ENCODE measurements at places on chromosomes 11 and 22. TPM values are rescaled to one million over a fixed set of nuclear protein-coding genes. Genes with fewer than 3 reads are reported as not detected.

GRCh38 chr11:70437111-70437784 lies 38.9 kb downstream of the CTTN start:
- DNase-seq, result no peak

GRCh38 chr11:973237-973636 lies 47.6 kb downstream of the AP2A2 start:
- DNase-seq, result no peak

Gene HORMAD2
- not detected for total RNA-seq

DNA sequence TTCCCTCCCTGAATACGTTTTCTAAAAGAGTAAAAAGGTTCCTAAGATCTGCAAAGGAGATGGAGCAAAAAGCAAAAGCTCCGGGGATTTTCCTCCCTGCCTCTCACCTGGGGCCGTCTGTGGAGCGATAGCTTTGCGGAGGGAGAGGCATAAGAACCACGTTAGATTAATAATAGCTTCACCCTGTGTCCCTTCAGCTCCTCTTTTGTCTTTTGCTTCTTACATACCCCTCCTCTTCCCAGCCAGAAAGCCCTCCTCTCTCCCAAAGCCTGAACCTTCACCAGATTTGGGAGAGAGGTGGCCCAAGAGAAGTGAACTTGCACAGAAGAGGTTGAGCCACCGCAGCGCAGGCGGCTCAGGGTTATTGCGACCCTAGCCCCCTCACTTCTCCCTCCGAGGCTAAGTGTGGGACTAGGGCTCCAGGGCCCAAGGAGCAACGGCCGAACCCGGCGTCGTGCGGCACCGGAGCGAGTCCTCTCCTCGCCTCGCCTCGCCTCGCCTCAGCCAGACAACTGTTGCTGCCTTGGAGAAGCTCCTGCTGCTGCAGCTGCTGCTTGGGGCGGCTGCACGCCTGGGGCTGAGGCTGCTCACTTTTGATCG lies 97.6 kb upstream of the HSD17B12 start:
- no peak for DNase-seq

DNA sequence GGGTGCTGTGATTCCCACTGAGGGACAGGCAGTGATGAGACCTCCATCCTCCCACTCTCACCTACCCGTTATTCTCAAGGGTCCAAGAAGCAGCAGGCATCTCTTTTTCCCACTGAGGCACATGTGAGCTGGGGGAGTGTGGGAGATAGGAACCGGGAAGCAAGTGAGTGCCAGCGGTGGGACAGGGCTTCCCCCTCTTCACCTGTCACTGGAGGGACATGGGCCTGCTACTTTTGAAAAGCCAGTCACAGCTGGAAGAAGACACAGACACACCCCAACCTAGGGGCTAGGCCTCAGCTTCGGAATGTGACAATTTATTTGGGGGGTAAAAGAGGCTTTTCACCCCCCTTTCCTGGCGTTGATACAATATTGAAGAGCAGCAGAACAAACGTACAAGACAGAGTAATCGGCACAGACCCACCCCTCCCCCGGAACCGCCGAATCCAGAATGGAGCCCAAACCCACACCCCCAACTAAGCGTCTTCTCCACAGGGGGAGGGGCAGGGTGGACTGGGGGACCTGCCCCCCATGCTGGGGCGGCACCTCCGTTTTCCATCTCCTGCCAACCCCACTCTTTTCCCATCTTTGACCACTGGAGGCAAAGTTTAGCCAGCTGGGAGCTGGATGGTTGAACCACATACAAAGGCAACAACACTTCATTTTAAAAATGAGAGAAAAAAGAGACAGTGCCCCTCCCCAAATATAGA lies 10.7 kb downstream of the CBX6 start:
- DNase-seq, result no peak

Gene BDNF
- 174 TPM for total RNA-seq

- DNase-seq, result no peak
These were observed 958.7 kb upstream of the FAT3 start for GRCh38 chr11:91265946-91266345.

GRCh38 chr22:17867160-17867785 lies 93.0 kb upstream of the BID start:
- no peak for DNase-seq

Gene HEPACAM
- total RNA-seq, result 0.18 TPM

DNA sequence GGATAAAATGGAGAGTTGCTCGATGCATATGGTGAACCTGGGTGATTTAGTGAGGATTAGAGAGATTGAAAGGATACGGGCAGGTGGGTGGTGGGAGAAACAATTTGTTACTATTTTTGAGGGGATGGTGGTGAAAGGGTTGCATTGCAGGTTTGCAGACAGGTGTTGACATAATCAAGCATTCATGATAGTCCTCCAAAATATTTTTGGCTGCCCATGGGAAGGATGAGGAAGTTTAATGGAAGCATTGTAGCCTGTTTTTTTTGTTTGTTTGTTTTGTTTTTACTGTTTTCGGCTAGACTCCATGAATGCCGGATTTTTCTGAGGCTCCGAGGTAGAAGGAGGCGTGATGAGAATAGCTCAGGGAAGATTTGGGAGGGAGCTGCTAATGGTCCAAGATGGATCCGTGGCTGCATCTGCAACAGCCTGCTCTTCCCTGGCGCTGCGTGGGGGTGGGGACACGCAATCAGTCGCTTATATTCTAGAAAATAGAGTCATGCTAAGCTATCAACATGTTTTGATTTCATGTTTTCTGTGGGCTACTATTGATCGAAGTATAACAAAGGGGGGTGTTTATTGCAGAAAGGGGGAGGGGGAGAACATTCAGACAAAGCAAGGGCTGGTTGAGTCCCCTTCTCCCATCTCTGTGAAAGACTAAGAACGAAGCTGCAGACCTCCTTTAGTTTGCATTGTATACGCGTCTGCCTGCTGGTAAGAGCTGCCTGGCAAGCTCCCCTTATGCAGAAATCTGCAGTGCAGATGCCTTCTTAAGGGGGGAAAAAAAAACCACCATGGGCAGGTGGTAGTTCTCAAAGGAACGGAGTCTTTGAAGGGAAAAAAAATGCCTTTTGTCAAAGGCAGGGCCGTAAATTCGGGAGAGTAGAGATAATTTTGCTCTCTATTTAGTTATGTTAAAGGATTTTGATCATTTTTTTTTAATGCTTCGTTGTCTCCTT lies 1.0 kb downstream of the RTN3 start:
- no peak for DNase-seq

- no peak for DNase-seq
These were observed 275.4 kb upstream of the MPPED2 start for GRCh38 chr11:30861531-30861930.

DNA sequence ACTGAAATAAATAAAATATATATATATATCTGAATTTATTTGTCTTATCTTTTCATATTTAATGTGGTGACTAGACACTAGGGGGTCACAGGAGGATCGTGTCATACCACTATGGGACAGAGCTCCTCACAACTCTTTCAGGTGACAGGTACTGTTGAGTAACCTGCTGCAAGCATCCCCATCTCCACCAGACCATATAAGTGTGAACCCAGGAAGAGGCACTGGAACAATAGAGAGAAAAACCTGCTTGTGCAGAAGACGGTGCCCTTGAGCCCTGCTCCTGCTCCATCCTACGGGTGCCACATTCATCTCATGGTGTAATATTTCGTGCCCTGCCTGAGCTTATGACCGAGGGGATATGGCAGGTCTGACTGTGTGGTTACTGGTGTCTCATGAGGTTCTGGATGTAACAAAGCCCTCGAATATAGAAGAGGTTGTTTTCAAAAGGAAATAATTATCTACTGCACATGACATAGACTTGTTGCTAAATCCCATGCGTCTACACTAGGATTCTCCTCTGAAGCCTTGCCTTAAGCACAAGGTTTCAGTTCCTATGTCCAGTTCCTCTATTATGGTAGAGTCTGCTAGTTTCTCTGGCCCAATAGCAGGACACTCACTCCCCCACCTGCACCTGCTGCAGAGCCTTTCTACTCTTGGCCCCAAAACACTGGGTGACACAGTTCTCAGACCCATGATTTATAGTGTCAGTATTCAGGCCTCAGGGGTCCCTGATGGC lies 70.4 kb downstream of the GGTLC2 start:
- DNase-seq, result no peak

Gene APBB1
- total RNA-seq, result 39.4 TPM

GRCh38 chr22:24398409-24398808 lies 29.0 kb upstream of the ADORA2A start:
- DNase-seq, result peak; percentile 68

DNA sequence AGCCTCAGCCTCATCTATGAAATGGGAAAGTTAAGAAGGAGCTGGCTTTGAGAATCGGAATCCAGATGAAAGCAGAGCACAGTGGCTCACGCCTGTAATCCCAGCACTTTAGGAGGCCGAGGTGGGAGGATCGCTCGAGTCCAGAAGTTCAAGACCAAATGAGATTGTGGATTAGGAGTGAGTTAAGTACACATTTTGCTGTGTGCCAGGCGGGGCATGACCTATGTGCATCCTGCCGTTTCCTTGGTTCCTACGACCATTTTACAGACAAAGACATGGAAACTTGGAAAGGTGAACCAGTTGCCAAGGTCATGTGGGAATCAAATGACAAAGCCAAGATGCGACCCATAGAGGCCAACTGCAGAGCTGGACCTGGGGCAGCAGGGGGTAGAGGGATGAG lies 4.2 kb downstream of the PLA2G3 start:
- no peak for DNase-seq

- DNase-seq, result no peak
These were observed 737 bp upstream of the MFRP start for GRCh38 chr11:119347242-119347641.

GRCh38 chr22:29946220-29946619 lies 63.2 kb downstream of the MTMR3 start:
- no peak for DNase-seq

DNA sequence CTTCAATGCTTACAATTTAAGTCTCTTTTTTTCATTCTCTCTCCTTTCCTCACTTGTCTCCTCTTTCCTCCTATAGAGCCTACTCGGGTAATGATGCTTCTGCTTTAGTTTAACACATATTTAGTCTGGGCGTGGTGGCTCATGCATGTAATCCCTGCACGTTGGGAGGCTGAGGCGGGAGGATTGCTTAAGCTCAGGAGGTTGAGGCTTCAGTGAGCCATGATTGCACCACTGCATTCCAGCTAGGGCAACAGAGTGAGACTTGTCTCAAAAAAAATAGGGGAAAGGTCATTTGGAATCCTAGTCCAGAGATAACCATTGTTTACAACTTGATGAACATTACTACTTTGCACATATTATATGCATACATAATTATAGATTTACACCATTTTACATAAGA lies 1.4 kb upstream of the CCT8L2 start:
- no peak for DNase-seq

Gene NTM
- total RNA-seq, result 17.8 TPM

Gene CHRM1
- total RNA-seq, result not detected

Gene IL17REL
- total RNA-seq, result not detected

GRCh38 chr22:36374603-36375024 lies 13.2 kb downstream of the MYH9 start:
- DNase-seq, result peak; percentile 77

DNA sequence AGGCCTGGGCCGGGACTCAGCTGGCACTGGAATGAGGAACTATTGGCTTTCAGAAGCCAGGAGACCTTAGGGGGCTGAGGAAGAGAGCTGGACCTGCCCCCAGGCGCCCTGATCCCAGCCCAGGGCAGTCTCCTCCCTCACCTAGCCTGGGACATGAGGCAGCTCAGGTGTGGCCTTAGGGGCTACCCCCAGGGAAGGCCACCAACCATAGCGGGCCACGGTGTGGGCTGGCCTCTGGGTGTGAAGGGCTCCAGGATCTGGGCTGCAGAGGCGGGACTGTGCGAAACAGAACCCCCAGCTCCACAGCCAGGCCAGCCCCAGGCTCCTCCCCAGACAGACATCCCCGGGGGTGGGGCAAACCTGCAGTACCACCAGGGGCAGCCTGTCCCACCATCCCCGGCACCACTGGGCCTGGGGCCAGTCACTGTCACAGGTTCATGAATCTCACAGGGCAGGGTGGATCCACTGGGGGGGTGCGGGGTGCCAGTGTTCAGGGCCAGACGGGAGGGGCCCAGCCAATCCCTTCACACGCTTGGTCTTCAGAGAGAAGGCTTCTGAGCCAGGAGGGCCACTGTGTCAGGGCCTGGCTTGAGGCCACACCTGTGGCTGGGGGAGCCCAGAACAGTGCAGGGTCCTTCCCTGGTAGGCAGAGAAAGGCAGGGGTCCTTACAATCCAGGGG lies 3.5 kb downstream of the PLXNB2 start:
- DNase-seq, result no peak

DNA sequence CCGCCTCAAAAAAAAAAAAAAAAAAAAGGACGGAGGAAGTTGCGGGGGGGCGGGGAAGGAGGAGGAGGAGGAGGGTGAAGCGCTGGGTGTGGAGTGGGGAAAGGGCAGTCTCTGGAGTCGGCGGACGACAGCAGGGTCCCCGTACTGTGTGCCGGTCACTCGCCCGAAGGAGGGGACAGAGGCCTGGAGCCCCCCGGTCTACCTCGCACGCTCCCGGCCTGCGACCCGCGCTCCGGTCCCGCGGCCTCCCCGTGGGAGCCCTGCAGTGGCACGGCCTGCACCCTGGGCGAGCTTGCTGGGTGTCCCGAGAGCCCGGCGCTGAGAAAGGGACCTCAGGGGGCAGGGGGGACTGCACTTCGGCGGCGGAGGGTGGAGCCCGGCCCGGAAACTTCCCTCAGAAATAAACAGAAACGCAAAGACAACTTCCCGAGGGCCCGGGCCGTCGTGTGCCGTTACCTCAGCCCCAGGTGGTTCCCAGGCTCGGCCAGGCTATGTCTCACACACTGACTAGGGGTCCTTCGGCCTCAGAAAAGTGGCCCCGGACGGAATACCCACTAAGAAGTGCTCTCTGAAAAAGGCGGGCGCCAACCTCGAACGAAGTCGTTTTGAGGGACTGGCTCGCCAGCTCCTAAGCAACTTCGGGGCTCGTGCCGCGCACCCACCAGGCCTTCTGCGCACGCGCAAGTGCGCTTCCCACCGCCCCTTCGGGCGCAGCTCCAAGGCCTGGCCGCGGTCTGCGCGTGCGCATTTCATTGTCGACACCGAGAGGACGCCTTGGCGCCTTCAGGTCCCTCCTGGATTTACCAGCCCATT lies at the start of gene MAJIN:
Gene MAJIN (minus strand): TSS at position 688 of the 813 bp plus-strand sequence. CDS start 12,703 bp downstream, outside the sequence.
- DNase-seq, result peak; percentile 41

GRCh38 chr11:59601788-59602187 lies 13.8 kb downstream of the OSBP start:
- no peak for DNase-seq

- no peak for DNase-seq
These were observed 364.2 kb downstream of the TENM4 start for GRCh38 chr11:79076526-79077115.

Gene CBLIF
- total RNA-seq, result not detected

Gene TMEM86A
- total RNA-seq, result 0.36 TPM

All from IMR-90 (cell line).